ENCODE measurements at places on chromosomes 1 and 21. TPM values are rescaled to one million over a fixed set of nuclear protein-coding genes. Genes with fewer than 3 reads are reported as not detected.

Gene AGTRAP
- total RNA-seq: 49.4 TPM

Gene GSTM3
- total RNA-seq: 188 TPM

Gene INAVA
- not detected for total RNA-seq

Gene VWA1
- 2.9 TPM for total RNA-seq

Gene ERRFI1
- 46.4 TPM for total RNA-seq

Gene CSMD2
- total RNA-seq: 0.82 TPM

Gene ALPL
- 1.1 TPM for total RNA-seq

DNA sequence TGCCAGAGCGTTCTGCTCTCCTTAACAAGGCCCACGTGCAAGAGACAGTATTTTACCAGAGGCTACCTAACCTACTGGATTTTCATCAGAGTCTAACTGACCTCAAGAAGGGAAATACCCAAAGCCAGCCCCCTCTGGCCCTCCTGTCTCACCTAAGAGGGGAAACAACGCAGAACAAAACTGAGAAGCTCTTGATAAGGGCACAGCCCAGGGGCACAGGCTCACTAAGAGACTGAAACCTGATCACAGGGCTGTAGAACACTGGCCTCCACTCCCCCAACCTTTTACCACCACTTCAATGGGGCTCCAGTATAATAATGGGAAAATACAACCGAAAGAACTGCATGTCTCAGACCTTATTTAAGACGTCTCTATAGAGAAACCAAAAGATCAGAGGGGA, 449.5 kb upstream of the CAMK1G start:
- no peak for DNase-seq

- DNase-seq: peak; percentile 45
Observed at GRCh38 chr1:35539073-35539823, 18.0 kb downstream of the KIAA0319L start.

DNA sequence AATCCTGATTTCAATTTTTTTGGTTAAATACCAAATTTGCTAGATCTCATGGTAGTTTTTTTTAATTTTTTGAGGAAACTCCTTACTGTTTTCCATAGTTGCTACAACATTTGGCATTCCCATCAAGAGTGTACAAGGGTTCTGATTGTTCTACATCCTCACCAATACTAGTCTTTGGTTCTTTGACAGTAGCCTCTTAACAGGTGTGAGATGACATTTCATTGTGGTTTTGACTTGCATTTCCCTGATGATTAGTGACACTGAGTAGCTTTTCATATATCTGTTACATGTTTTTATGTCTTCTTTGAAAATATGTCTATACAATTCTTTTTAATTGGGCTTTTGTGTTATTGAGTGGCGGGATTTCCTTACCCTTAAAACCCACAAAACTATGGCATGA, 20.9 kb upstream of the RGS13 start:
- no peak for DNase-seq

- peak; percentile 40 for DNase-seq
Observed at GRCh38 chr1:99986656-99987225, 16.9 kb downstream of the SLC35A3 start.

DNA sequence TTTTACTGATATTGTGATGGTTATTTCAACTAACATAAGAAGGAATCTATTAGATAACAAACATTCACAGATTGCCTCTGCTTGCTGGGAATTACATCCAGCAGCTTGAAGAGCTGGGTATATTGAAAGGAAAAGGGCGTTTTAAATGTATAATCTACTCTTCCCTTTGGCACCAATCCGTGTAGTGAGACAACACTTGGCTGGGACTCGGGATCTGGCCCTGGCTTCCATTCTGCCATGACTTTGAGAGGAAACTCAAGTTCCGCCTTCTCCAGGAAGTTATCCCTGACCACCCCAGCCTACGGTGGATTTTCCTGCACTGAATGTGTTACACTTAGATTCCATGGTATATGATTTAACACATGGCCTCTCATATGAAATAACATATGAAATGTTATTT, 86.9 kb upstream of the UBE2U start:
- DNase-seq: peak; percentile 43

DNA sequence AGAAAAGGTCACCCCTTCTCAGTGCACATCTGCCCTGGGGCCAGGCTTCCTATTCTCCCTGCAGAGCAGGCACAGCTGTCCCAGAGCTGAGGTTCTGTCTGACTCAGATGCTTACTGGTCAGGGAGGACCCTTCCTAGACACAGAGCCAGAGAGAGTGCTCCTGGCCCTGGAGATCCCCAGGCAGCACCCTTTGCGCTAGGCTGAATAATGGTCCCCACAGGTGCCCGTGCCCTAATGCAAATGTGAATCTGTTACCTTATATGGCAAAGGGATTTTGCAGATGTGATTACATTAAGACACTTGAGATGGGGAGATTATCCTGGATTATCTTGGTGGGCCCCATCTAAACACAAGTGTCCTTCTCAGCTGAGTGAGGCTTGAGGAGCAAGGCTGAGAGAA, 2.6 kb upstream of the TNNI1 start:
- no peak for DNase-seq

DNA sequence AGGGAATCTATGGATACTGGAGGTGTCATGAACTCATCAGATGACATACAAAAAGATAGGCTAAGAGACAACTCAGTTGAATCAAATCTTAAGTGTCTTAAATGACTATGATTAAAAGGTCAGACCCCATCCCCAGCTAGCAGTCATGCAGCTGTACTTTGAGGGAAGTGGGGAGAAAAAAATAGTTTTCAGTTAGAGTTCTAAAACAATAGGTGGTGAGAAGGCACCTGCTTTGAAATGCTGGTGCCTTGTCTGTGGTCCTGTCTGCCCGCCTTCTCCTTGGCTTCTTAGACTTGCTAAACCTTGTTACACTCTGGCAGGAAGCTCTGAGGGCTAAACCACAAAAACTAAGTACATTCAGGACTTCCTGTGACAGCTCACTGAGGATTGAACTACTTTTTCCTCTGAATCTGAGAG, 15.3 kb downstream of the CD2 start:
- no peak for DNase-seq

GRCh38 chr1:52738893-52739292, 12.6 kb downstream of the ZYG11B start:
- DNase-seq: no peak

DNA sequence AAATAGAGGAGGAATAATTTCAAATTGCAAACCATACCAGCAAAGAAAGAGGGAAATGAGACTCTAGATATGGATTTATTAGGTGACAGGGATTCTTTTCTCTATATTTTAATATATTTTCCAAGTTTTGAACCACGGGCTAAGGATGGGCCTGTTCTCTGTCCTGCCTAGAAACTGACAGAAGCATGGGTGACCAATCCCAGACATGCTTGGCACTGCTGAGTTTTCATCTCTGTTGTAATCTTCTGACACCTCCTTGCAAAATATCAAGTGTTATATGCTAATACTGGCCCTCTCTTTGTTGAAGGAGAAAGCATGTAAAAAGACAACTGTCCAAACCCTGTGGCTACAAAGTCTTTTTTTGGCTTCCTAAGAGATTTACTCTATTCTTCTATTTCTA, 774 bp upstream of the ANGPTL7 start:
- DNase-seq: peak; percentile 36

DNA sequence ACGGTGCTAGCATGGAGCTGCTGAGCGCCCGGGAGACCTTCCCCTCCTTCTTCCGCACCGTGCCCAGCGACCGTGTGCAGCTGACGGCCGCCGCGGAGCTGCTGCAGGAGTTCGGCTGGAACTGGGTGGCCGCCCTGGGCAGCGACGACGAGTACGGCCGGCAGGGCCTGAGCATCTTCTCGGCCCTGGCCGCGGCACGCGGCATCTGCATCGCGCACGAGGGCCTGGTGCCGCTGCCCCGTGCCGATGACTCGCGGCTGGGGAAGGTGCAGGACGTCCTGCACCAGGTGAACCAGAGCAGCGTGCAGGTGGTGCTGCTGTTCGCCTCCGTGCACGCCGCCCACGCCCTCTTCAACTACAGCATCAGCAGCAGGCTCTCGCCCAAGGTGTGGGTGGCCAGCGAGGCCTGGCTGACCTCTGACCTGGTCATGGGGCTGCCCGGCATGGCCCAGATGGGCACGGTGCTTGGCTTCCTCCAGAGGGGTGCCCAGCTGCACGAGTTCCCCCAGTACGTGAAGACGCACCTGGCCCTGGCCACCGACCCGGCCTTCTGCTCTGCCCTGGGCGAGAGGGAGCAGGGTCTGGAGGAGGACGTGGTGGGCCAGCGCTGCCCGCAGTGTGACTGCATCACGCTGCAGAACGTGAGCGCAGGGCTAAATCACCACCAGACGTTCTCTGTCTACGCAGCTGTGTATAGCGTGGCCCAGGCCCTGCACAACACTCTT, 1.1 kb downstream of the TAS1R3 start:
- no peak for DNase-seq

DNA sequence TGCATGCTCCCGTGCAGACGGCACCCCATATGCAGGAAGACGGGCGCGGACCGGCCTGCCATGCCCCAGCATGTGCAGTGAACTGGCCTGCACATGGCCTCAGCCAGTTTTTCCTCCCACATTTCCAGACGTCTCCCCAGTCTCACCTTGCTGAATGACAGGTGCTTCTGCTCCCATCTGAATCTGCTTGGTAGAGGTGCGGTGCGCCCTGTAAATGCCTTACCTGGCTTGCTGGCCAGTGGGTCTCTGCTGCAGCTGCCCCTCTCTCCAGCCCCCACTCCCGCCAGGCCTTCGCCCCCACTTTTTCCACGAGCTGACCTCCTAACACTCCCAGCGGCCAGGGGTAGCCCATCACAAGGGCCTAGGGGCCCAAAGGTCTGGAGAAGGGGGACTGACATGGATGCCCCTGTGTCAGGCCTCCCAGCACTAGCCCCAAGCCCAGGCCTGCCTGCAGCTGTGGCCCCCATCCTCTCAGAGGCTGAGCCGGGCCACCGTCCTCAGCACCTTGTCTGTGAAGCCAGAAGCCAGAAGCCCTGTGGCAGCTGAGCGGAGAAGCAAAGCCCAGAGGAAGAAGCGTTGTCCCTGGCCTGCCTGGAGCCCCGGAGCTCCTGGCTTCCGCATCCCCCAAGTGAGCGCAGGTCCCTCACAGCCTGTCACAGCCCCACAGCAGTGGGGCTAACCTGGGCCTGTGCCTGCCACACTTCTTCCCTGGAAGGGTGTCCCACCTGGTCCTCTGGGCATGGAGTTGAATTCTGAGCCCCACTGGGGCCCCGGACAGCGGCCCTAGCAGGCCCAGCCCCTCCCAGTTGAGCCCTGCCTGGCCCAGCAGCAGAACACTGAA, 3.7 kb upstream of the SLC19A1 start:
- no peak for DNase-seq

DNA sequence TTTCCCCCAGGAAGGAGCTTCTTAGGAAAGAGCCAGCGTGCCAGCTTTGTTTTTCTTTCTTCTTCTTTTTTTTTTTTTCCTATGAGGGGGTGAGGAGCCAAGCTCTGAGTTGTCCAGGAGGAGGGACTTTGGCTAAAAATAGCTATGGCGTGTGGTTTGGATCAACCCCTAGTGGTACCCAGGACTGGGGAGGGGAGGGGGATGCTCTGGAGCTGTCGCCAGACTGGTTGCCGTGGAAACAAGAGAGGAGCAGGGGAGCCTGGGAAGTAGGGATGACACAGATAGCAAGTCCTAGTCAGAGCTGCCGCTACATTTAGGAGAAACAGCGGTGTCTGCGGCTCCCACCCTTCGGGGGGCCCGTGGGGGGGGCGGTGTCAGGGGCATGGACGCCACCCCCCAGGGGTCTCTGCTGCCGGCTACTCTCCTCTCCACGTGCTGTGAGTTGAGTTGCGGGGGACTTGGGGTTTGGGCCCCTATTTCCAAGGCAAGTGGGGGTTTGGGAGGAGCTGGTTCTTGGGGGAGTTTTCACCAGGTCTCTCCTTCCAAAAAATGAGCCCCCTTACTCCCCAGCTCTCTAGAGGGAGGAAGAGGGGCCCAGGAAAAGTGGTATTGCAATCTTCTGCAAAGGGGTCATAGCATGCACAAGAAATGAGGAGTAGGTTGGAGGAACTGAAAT, at the start of gene KCNJ9:
Gene KCNJ9, plus strand, starts transcription at position 278 of the 676 bp plus-strand sequence. CDS start 2,493 bp downstream, outside the sequence.
- DNase-seq: peak; percentile 40

- peak; percentile 12 for DNase-seq
Observed at GRCh38 chr21:17829472-17829871, 10.3 kb upstream of the C21orf91 start.

GRCh38 chr1:52360595-52360968, 5.4 kb downstream of the CC2D1B start:
- no peak for DNase-seq

- DNase-seq: peak; percentile 45
Observed at GRCh38 chr1:212671342-212672031, 28.2 kb downstream of the BATF3 start.

DNA sequence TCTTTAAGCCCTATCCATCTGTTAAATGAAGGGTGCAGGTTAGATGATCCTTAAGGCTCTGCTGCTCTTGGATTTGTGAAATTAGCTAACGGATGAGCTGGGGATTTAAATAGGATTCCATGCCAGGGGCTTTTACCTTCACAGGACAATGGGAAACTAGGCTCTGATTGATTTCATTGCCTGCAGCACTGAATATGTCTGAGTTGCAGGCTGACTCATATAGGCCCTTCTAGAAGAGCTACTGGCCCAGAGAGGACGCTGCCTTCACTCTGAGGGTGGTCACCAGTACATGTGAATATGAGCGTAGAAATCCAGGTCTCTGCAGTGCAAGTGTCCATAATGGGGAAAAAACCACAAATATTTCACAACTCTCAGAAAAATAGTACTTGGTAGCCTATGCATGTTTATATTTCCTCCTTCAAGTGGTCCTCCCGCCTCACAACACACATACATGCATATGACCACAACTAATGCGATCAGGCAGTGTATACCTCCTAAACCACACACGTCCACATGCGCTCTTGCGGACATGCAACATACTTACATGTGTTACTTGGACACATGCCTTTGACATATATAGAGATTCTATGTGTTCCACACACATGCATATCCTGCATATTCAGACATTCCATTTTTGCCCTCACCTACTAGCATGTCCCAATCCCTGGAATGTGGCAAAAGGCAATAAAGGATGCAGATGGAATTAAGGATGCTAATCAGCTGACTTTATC, 233.8 kb upstream of the JUN start:
- DNase-seq: no peak

GRCh38 chr1:145784409-145784808, 39.5 kb downstream of the RNF115 start:
- no peak for DNase-seq

DNA sequence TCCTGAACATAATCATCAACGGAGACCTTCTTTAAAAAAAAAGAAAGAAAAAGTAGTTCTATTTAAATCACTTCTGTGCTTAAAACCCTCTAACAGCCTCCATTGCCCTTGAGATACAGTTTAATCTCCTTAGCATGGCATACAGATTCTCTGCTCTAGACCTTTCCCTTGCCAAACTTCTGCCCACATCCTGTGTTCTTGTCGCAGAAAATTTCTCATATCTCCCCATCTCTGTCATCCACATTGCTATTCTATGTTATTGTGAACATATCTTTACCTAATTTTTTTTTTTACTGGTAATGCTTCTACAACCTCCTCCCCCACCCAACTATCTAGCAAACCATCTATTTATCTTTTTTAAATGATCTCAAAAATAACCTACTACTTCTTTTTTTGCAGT, 135.7 kb upstream of the PROX1 start:
- DNase-seq: no peak

DNA sequence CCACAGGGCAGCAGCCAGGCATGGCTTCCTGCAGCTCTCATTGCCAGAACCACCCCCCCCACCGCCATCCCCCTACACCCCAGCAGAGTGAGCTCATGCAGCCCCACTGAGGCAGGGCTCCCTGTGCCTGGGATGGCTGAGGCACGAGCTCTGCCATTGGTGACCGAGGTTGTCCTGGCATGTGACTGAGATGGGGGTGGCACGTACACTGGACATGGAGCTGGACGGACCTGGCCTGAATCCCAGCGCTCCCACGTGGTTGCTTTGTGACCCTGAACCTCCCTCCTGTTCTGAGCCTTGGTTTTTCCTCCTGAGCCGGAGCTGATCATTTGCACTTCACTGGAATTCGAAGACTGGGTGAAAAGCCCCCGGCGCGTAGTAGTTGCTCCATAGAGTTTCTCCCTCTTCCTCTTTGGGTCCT, 28.3 kb downstream of the ALPL start:
- no peak for DNase-seq
